ENCODE measurements at places on chromosomes 7 and 10. TPM values are rescaled to one million over a fixed set of nuclear protein-coding genes. Genes with fewer than 3 reads are reported as not detected.

The BHLHA15 gene
- polyA plus RNA-seq = not detected

DNA sequence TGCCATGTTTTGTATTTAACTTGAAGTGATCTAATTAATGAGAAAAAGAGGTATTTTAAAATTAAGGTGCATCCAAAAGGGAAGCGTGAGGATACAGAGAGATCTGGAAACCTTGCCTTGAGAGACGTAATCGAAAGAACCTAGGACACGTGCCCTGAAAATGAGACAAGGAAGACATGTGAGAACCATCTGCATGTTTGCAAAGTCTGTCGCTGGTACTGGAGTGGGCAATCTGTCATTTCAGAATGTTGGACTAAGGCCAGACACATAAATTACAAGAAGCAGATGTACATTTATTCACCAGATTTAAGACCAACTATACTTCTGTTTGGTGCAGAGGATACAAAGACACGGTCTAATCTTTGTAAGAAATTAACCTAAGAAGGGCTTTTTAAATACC lies 9.2 kb downstream of the AGR2 start:
- no peak for DNase-seq

The HPSE2 gene
- 0.09 TPM for polyA plus RNA-seq

GRCh38 chr10:79336739-79337138 lies 10.5 kb upstream of the PPIF start:
- DNase-seq = no peak

DNA sequence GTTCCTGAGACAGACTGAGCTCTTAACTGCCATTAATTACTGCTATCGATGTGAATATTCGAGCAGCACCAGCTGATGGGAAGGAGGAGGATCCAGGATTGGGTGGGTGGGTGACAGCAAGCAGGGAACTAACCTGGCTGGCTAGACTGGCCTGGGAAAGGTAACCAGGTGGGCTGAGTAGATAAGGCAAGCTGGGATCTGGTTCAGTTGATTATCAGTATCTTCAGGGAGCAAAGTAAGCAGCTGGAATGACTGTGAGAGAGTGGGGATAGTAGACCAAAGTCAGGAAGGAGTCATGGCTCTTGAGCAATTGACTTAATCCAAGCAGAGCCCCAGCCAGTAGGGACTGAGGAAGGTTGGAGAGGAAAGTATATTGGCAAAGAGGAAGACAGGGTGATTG lies 46.9 kb upstream of the KMT2E start:
- no peak for DNase-seq

All from right cardiac atrium (tissue), 5 donors.